ENCODE measurements at places on chromosomes 12 and 14.

GRCh38 chr14:67994531-67994930 lies 175.0 kb downstream of the RAD51B start:
- no peak for DNase-seq

GRCh38 chr14:69615121-69615495 lies 3.7 kb downstream of the SUSD6 start:
- no peak for DNase-seq

DNA sequence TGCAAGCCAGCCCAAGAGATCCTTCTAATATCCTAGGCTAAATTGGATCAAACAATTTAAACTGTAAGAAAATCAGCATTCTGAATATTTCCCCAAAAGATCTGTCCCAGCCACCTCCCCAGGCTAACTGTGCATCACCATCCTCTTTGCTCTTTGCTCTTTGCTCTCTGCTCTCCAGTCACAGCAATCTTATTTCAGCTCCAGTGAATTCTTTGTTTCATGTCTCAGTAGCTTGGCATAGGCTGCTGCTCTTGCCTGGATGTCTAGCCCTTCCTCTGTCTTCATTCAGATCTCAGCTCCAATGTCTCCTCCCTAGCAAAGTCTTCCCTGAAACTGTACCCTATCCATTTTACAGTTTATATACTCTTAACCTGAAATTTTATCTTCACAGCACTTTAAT lies 399.8 kb upstream of the USP15 start:
- DNase-seq, result no peak

GRCh38 chr12:121974026-121974985 lies 47.4 kb upstream of the BCL7A start:
- DNase-seq, result peak; percentile 59

DNA sequence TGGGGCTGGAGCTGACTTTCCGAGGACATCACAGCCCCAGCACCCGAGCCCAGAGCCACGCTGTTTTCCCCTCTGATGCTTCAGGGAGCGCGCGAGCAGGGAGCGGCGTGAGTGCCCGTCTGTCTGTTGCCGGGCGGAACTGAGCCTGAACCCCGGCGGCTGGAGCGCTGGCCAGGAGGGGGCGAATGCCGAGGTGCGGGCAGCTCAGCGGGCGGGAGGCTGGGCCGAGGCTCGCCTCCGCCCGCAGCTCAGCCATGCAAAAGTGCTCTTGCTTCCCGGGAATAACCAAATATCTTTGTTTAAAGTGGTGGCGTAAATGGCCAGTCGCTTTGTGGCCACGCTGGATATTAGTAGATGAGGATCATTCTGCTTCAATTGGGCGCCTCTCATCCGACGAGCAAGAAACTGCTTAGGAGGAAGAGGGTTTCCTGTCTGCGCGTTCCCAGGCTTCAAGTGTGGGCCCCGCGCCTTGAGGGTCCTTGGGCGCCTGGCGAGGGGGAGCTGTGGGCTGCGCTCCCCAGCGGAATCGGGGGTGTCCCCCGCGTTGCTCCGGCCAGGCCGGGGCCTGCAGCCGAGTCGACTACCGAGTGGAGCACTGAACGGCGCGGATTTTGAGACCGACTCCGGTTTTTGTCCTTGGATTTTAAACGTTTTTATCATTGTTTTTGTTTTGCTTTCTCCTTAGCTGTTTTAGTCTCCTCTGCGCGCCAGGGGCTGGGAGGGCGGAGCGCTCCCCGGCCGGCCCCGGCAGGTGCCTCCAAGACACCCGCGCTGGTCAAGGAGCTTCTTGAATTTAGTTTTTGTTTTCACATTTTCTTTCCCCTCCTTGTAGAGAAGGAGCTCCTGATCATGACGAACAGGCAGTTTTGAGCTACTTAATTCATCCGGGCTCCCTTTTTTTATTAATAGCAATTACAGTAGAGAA lies 831 bp upstream of the NKX2-1 start:
- DNase-seq, result peak; percentile 71

DNA sequence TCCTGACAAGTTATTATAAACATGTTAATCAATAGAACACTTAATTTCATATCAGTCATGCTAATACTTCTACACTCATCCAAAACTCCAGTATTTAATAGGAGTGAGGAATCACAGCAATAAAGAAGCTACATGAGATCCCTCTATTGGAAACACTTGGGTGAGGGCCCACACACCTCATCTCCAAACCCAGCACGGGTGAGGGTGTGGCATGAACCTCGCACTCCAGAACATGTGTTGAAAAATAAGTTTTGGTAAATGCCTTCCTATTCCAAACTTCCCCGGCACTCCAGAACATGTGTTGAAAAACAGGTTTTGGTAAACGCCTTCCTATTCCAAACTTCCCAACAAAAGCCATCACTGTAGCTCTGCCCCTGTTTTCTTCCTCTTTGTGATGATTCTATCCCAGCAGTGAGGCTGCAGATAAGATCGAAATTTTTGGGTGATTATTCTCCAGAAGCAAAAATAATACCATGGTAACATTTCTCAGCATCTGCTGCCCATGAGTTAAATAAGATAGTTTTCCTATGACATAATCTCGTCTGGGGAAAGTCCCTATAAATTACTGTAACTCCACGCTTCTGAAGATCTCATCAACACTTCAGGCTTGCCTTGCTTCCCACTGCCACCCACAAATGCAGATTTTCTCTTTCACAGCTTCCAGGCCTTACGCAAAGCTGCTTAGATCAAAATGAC lies 24.4 kb upstream of the PTPRB start:
- DNase-seq, result no peak

DNA sequence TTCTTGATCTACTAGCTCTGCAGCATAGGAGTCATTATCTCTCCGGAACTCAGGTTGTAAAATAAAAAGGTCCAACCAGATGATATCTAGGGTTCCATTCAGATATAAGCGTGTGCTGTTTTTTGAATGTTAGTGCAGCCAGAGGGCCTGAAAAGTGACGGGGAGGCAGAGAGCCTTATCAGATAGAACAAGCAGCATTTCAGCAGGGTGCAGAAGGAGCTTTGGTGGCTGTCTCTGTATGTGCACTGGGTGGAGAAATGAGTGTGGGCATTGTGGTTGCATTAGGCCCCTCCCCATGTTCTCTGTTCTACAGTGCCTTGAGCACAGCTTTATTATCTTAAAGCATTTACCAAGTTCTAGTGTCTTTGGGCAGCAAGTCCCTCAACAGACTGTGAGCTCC lies 275.1 kb downstream of the NRXN3 start:
- no peak for DNase-seq

DNA sequence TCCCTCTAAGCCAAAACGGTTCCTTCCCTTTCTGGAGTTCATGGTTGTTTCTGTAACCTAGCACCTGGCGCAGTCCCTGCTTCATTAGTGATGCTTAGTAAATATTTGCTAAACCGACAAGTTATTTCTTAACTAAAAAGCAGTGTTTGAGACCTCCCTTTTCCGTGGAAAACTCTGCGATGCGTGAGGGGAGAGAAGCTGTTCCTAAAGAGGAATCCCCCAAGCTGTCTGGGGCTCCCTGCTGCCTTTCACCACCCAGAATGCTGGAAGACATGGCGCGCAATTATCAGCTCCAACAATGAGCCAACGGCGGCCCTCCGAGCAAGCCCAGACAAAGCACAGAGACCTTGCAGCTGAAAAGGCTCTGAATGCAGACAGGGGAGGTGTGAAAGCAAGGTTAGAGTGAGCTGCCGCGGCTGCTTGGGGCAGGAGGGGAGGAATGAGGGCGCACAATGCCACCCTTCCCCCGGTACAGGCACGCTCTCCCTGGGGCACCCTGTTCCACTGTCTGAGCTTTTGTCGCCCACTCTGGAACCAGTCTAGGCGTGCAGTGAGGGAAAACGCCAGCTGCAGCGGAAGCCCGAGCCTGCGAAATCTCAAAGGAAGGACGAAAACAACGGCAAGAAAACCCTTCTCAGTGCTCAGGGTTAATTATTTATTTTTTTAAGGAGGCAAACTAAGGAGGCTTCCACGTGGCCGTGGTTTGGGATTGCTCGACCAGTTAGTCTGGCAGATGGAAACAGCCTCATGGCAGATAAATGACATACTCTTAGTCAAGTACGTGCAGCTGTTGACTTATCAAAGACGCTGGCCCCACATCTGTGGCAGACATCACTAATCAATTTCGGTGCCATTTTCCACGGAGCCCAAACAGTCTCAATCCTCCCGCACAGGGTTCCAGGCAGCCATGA lies 66.3 kb downstream of the RBM19 start:
- no peak for DNase-seq

DNA sequence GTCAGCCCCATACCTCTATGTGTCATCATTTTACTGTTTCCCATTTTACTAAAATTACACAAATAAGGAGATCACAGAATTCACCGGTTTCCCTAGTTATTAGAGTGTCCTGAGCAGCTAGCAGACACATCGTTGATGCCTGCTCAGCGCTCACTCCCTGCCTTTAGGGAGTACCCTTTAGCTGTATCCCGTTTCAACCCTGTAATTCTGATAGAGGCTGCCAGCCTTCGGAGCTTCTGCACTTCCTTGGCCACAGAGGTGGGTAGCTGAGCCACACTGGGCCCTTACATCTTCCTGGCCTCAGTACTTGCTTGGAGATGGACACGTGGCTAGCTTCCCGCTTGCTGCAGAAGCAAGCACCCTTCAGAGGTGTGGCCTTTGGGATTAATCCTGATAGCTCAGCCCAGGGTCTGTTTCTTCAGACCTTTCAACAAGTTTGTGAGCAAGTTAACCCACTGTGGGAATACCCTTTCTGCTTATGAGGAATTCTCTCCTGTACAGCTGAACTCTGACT lies 14.3 kb upstream of the FBXW8 start:
- no peak for DNase-seq

DNA sequence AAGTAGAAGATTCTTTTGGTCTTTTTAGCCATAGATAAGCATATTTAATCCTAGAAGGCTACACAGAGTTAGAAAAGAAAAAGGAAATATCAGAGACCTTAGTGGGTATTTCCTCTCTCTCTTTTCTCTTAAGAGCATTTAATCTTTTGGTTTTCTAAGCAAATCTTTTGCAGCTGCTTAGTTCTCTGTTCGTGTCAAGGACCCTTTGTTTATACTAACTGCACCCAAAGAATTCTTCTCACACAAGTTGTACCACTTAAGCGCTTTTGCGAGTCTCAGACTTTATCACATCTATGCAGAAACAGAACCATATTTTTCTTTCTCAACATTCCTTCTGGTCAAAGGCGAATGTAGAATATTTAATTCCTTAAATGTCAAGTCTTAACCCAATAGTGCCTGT lies 17.9 kb upstream of the NID2 start:
- no peak for DNase-seq

GRCh38 chr14:42980419-42980818 lies 1373.7 kb downstream of the LRFN5 start:
- DNase-seq, result no peak

DNA sequence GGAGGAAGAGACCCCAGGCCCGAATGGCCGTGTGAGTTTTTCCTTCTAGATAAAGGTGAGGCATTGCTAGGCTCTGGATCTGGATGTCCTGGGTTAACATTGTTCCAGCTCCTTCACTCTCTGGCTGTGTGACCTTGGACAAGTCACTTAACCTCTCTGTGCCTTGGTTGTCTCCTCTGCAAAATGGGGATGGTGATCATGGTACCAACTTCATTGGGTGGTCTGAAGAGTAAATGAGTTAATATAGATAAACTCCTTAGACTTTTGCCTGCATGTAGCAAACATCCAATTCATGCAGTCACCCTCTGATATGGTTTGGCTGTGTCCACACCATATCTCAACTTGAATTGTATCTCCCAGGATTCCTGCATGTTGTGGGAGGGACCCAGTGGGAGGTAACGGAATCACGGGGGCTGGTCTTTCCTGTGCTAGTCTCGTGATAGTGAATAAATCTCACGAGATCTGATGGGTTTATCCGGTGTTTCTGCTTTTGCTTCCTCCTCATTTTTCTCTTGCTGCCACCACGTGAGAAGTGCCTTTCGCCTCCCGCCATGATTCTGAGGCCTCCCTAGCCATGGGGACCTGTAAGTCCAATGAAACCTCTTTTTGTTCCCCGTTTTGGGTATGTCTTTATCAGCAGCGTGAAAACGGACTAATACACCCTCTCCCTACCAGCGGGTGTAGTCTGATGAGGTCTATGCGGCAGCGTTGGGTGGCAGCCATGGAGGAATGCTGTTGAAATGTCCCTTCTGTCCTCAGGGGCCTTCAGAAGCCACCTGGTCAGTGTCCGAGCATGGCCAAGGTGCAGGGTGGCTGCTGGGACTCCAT lies 256.1 kb downstream of the GLT1D1 start:
- DNase-seq, result no peak

DNA sequence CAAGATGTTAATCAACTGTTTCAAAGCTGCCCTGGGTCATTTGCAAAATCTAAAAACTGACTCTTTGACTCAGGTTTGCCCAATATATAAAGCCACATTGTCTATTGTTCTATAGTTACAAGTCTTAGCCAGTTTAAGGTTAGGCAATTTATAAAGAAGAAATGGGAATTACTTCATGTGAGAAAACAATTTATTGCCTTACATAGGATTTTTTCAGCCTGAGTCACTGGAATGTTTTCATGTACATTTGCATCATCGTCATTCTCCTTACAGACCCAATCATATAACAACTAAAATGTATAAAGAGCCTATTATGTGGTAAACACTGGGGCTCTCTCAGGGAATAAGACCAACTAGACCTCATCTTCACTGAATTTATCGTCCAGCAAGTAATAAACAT lies 100.3 kb upstream of the PLEKHG7 start:
- no peak for DNase-seq

DNA sequence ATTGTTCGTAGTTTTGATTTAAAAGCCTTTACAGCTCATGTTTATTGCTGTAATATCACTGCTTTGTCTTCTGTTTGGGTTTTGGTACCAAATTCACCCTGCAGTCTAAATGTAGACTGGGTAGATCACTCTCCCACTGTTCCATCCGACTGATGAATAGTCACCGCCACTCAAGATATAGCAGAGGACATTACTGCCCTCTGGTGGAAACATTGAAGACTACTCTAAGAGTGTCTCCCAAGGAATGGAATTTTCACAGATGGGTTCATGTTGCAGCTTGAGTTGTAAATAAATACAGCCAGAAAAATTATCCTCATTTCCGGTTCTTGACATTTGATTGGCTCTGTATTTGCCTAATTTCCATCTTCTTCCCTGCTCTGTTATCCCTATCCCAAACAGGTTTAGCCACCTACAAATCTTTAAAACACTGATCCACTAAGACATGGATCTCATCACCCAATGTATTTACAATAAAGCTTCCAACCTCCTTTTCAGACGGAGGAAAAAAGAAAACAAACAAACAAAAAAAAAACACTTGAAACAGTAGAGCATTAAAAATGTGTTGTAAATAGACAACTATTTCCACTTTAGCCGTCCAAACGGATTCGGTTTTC lies 198.3 kb upstream of the CPNE8 start:
- DNase-seq, result peak; percentile 67

DNA sequence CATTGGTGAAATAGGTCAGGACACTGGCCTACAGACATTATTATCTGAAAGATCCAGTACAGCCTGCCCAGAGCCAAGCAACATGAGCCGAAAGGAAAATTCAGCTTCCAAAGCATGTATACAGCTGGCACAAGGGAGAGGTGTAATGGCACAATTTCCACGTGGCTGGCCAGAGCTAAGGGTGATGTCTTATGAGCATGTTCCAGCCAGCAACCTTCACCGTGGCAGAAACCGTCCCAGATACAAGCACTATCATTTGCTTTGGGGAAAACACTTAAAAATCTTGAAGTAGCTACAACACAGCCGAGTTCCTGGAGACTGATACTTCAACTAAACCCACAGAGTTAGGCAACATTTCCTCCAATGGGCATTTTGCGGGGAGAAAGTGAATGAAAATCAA lies 44.5 kb downstream of the CORO1C start:
- DNase-seq, result no peak
